ENCODE measurements at places on chromosomes 5 and 9.

DNA sequence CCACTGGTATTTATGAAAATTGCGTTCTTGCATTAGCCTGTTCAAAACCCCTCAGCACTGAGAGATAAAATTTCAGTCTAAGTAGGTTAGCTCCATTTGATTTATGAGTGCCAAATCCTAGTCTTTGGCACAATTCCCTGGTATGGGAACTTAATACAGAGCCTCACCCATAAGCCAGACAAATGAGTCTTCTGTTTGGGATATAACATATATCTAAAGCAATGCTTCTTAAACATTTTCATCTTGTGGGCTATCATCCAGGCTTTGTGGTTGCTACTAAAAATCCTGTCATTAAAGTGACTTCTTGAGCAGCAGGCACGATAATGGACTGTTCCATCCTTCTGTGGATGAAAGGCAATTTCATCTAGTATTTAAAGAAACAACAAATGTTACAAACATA is 419.5 kb upstream of the ACTBL2 start:
- no peak overlapping the region for H3K4me3 ChIP-seq
- H3K27ac ChIP-seq: no peak overlapping the region
- H3K27me3 ChIP-seq: no peaks in the 10 kb centered on the region

DNA sequence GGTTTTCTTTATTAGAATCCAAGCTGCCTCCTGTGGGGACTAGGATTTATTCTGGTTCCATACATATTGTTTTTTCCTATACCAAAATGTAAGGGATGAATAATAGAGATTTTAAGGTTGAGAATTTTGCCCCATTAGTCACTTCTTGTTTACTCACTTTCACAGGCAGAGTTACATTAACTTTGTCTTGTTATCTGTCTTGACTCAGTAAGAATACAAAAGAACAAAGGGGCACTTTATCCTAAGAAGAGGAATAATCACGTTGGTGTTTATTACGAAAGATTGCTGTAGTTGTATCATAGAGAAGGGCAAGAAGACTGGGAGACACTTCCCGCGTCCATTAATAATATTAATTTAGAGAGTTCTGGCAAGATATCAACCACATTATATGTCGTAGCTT is 599.7 kb upstream of the FTMT start:
- H3K36me3 ChIP-seq: no peaks in the 10 kb centered on the region
- no peak overlapping the region for H3K4me3 ChIP-seq
- H3K27me3 ChIP-seq: no peaks in the 10 kb centered on the region
- H3K4me1 ChIP-seq: no peaks in the 10 kb centered on the region

GRCh38 chr5:118551716-118552115 is 436.6 kb downstream of the DTWD2 start:
- DNase-seq: no peak
- H3K27me3 ChIP-seq: no peaks in the 10 kb centered on the region
- 0 out of 2 replicates have a peak, but pooled peaks cover 5% of the 10 kb centered on the region for H3K4me1 ChIP-seq

- no peaks in the 10 kb centered on the region for H3K36me3 ChIP-seq
- H3K4me1 ChIP-seq: peaks cover 20% of the 10 kb centered on the region
- peak; percentile 62 for DNase-seq
- peak overlapping the region; percentile 58 for H3K4me3 ChIP-seq
Observed at GRCh38 chr5:77957516-77957915, 181.4 kb upstream of the TBCA start.

DNA sequence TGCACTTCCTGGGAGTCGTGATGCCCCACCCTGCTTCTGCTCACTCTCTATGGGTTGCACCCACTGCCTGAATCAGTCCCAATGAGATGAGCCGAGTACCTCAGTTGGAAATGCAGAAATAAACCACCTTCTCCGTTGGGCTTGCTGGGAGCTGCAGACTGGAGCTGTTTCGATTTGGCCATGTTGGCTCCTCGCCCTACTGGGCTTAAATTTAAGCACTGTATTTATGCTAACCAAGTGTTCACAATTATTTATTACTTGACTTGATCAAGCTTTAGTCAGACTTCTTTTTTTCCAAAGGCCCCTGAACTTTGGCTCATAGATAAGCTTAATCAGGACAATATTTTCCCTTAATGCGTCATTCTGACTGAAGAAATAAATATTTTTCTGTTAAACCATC is 1072.4 kb upstream of the CDH9 start:
- H3K27ac ChIP-seq: no peak overlapping the region
- no peak for DNase-seq
- no peaks in the 10 kb centered on the region for H3K27me3 ChIP-seq
- H3K4me1 ChIP-seq: no peaks in the 10 kb centered on the region
- H3K36me3 ChIP-seq: no peaks in the 10 kb centered on the region

DNA sequence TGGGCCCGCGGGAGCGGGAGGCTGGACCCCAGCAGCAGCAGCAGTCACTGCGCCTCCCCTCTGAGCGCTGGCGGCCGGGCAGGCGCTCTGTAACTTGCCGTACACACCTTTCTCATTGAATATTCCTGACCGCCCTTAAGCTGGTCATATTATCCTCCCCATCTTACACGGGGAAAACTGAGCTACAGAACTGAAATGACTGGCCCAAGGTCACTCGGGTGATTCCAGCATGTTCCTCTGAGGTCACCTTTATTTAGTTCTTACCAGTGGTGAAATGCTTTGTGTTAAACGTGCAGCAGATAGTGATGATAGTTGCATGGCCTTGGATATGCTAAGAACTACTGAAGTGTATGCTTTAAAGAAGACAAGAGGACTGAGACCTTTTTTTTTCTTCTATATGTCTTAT is 607 bp downstream of the UQCRQ start:
- no peaks in the 10 kb centered on the region for H3K27me3 ChIP-seq
- peaks cover 15% of the 10 kb centered on the region for H3K36me3 ChIP-seq
- H3K4me3 ChIP-seq: peak overlapping the region; percentile 98
- peaks cover 16% of the 10 kb centered on the region for H3K4me1 ChIP-seq
- DNase-seq: no peak

DNA sequence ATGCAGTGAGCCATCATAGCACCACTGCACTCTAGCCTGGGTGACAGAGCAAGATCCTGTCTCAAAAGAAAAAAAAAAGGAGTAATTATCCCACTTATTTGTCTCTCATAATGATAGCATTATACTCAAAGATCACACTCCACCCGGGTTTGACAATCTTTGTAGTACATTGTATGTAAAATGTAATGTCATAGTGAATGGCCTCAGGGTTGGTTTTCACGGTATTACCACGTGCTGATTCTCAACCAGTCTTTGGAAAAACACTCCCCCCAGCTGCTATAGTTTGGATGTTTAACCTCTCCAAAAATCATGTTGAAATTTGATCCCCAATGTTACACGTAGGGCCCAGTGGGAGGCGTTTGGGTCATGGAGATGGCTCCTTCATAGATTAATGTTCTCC is 402.4 kb upstream of the GRAMD2B start:
- peaks cover 20% of the 10 kb centered on the region for H3K4me1 ChIP-seq
- H3K36me3 ChIP-seq: no peaks in the 10 kb centered on the region
- H3K27ac ChIP-seq: no peak overlapping the region
- DNase-seq: no peak
- H3K4me3 ChIP-seq: no peak overlapping the region

GRCh38 chr9:130385257-130385656 is 59.5 kb upstream of the ASS1 start:
- no peaks in the 10 kb centered on the region for H3K36me3 ChIP-seq
- no peak overlapping the region for H3K4me3 ChIP-seq
- no peaks in the 10 kb centered on the region for H3K27me3 ChIP-seq
- no peaks in the 10 kb centered on the region for H3K4me1 ChIP-seq

GRCh38 chr5:172902497-172903472 is 56.4 kb upstream of the RPL26L1 start:
- peak; percentile 60 for DNase-seq
- no peak overlapping the region for H3K4me3 ChIP-seq
- peak overlapping the region; percentile 50 for H3K27ac ChIP-seq
- no peaks in the 10 kb centered on the region for H3K36me3 ChIP-seq
- H3K4me1 ChIP-seq: peaks cover 8% of the 10 kb centered on the region

DNA sequence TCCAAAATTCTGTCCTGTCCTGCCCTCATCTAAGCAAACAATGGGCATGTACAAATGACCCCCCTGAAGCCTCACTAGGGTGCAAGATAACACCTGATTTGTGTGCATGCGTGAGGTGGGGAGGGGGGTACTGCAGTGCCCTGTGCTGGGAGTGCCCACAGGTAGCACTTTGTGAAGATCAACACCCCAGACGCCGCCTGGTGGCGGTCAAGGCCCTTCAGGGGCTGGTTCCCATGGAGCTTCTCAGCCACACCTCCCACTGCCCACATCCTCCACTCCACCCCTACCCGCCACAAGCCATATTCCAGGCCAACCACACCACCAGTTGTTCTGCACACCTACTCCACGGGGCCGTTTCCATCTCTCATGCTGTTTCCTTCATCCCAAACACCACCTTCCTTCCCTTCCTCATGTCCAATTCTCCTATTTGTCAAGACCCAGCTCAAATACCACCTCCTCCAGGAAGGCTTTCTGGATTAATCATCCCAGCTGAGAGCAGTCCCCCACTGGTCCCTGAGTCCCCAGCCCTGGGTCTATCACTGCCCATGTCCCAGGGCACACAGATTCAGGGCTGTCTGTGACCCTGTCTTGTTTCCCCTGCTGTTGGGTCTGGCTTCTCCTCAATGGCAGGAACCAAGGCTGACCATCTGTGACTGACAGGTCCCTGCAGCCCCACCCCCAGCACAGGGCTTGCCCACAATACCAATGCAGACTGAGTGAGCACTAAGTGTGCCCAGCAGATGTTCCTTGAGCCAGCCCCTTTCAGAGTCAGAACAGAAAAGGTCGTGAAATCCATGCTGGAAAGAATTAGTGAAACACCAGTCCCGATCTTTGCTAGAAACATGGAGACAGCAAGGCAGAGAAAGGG is 178.4 kb downstream of the PAX5 start:
- no peaks in the 10 kb centered on the region for H3K27me3 ChIP-seq
- H3K27ac ChIP-seq: no peak overlapping the region
- DNase-seq: peak; percentile 78
- H3K4me1 ChIP-seq: peaks cover 3% of the 10 kb centered on the region
- no peak overlapping the region for H3K4me3 ChIP-seq

- H3K27me3 ChIP-seq: no peaks in the 10 kb centered on the region
- H3K36me3 ChIP-seq: no peaks in the 10 kb centered on the region
- no peak for DNase-seq
- H3K27ac ChIP-seq: no peak overlapping the region
Observed at GRCh38 chr9:134190232-134191121, 26.1 kb upstream of the RNU6ATAC start.

DNA sequence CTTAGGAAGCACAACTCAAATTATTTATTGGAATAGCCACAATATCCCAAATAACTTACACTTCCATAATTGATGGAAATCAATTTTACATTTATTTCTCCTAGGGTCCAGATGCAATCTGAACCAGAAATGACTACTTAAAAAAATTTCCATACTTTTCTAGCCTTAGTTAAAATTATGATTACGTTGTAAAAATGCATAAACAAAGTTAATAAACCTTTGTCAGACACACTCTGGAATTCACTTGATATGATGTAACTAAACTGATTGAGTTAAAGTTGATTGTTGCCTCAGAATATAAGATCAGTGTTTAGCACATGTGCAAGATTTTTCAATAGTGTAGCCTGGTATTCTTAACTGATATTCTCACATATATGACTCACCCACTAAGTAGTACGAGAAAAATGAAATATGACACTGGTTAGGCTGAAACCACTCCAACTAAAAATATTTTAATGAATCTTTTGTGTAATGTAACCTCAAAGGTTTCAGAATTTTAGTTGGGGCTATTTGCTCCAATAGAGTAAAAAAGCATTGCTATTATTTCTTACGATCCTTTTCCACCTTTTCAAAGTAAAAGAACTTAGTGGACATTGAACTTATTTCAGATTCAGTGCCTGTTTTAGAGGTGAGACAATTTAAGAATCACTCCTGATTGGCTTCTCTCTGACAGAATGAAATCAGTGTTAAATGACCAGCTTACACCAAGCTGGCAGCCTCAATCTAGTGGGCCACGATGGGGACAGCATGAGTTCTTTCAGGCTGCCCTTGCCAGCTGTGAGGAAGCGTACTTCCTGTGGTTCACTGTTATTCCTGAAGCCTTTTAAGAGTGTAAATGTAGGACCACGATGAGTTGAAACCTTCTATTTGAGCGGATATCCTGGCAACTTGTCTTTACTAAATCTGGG is 277.2 kb upstream of the CDH9 start:
- no peaks in the 10 kb centered on the region for H3K27me3 ChIP-seq
- peaks cover 27% of the 10 kb centered on the region for H3K4me1 ChIP-seq
- no peaks in the 10 kb centered on the region for H3K36me3 ChIP-seq
- peak; percentile 30 for DNase-seq
- H3K4me3 ChIP-seq: no peak overlapping the region

All from GM23338 (cell line).